ENCODE measurements at places on chromosomes 1 and 21.

GRCh38 chr1:185491604-185492003 is 174.6 kb upstream of the IVNS1ABP start:
- DNase-seq, result no peak

GRCh38 chr1:83508485-83509151 is 490.3 kb downstream of the TTLL7 start:
- DNase-seq, result peak; percentile 75

DNA sequence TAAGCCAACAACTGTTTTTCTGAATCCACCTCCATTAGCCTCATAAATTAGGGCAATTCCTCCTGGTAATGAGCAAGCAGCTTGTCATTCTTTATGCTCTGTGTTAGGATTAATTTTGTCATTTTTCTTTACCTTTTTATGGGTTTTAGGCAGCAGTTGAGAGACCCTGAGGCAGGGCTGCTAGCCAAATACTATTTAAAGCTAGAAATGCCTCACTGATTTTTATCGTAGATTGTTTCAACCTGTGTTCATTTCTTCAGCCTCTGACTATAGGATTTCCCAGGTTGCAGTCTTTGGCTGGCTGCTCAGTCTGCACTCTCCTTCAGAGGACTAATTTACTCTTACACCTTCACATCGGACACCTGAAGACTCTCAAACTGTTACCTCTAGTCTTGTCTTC is 61.9 kb upstream of the RABGAP1L start:
- no peak for DNase-seq

DNA sequence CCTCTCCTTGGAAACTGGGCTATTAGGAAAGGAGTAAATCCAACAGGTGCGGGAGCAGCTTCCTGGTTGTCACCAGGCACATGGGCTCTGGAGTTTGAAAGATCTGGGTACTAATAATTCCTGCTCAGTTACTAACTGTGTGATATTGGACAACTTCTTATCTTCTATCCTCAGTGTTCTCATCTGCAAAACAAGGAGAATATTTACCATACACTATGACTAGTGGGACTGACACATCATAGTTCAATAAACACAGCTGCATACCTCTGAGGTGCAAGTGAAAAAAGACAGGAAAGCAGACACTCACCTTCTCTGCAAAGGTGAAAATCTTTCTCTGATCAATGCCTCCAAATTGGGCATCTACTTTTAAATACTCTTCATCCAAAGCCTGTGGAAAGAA is 19.7 kb downstream of the YARS1 start:
- DNase-seq, result no peak

DNA sequence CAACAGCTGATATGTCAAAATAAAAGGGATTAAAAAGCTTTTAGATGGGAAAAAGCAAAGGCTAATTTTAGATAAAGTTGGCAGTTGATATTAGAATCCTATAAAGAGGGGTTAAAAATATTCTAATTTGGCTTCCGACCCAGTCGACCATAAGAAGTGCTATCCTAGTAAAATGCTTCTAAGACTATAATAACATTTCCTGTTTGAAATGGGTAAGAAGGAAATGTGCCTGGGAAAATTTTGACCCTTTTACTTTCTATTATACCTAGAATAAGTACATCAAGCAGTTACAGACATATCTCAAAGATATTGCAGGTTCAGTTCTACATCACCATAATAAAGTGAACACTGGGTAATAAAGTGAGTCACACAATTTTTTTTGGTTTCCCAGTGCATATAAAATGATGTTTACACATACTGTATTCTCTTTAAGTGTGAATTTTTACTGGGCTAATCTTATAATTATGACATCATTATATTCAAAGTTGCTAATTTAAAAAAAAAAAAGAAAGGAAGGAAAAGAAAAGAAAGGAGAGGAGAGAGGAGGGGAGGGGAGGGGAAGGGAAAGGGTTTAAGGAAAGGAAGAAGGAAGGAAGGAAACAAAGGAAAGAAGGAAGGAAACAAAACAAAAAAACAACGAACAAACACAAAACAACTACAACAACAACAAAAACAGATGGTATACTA is 308.2 kb upstream of the NR5A2 start:
- no peak for DNase-seq

DNA sequence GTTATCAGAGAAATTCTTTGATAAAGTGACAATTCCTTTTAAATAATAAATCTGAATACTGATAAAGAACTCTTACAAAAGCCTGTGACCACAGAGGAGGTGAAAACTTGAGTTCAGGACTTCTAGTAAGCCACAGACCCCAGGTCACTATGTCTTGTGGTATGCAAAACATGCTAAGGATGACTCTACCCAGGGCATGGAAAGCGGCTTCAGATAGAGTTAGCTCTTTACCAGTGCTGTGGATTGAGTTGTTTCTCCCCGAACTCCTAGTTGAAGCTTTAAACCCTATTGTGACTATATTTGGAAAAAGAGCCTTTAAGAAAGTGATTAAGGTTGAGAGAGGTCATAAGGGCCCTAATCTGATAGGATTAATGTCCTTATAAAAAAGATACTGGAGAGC is 42.3 kb downstream of the HLX start:
- no peak for DNase-seq

DNA sequence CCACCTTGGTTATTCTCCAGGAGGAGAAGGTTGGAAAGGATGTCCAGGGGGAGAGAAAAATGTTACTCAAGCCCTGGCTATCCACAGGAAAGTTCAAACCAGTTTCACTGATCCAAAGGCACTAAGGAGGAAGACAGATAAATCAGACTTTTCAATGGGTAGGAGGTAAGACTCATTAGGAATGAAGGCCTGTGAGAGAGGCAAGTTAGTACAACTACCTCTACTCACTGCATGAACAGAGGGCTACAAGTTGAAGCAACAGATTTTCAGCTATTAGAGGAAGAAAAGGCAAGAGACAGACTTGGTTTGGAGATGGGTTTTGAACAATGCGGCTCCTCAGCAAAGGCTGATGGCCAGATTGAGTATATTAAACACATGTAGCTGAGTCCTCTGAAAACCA is 16.9 kb downstream of the CD160 start:
- no peak for DNase-seq

- DNase-seq, result no peak
Observed at GRCh38 chr1:102174259-102174863, 177.6 kb upstream of the OLFM3 start.

- DNase-seq, result no peak
Observed at GRCh38 chr1:18831656-18832055, 27.8 kb downstream of the TAS1R2 start.

DNA sequence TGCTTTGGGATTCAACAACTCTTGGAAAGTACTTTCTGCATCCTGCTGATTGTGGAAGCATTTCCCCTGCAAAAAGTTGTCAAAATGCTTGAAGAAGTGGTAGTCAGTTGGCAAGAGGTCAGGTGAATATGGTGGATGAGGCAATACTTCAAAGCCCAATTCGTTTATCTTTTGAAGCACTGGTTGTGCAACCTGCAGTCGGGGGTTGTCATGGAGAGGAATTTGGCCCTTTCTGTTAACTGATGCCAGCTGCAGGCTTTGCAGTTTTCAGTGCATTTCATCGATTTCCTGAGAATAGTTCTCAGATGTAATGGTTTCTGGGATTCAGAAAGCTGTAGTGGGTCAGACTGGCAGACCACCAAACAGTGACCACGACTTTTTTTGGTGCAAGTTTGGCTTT is 47.6 kb upstream of the GJA5 start:
- no peak for DNase-seq

DNA sequence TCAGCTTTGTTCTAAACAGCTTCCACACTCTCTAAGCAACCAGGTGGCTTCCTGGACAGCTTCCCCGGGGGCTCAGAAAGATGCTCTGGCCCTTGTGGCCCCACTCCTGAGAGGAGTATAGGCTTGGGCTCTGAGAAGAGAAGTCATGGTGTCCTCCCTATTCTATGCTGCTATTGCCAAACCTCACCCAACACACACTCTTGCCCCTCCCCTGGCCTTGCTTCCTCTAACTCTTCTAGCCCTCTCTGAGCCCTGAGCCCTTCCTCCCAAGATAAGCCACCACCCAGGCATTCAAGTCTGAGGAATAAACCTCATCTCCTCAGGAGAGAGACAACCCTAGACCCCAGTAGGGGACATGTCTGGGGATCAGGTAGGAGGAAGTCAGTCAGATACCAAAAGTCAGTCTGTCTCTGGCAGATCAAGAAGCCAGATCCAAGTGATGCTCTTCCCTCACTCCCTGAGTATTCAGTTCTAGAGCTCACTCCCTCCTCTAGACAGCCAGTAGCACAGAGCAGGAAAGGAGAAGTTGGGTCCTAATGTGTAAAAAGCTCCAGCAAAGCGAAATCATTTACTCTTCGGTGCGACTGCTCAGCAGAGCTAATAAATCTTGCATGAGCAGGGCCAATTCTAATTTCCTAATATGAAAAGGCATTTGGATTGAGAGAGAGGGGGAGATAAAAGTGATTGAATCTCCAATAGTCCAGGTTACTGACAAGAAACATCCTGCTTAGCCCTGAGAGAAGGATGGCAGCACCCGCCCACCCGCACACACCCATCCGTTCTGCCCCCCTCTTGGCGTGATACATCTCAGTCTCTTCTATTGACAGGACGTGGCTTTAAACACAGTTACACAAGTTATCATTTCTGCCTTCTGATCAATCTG is 50.5 kb downstream of the DMAP1 start:
- DNase-seq, result no peak

- no peak for DNase-seq
Observed at GRCh38 chr1:74858136-74858535, 125.2 kb downstream of the TYW3 start.

- no peak for DNase-seq
Observed at GRCh38 chr1:912740-913301, 10.9 kb upstream of the SAMD11 start.

DNA sequence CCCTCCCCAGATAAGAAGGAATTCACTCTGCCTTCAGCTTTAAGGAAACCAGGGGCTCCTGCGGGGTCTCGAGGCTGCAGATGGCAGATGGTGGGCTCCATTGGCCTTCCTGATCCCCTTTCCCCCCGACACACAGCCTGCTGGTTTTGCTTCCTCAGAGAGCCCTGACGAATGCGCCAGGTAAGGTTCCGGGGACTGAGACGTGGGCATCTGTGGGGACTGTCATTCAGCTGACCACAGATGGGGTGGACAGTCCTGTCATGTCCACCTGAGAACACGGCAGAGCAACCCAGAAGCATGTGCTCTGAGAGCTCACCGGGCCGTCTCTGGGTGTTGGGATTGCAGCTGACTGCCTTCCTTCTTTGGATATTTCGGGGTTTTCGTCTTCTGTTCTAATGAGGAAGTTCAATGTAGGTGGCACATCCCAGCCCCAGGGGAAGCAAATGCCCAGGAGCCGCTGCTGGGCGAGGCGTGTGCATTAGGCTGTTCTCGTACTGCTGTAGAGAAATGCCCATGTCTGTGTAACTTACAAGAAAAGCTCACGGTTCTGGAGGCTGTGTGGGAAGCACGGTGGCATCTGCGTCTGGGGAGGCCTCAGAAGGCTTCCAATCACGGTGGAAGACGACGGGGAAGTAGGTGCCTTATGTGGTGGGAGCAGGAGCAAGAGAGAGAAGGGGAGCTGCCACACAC is 22.6 kb upstream of the TTC34 start:
- DNase-seq, result no peak

- DNase-seq, result no peak
Observed at GRCh38 chr1:74399249-74399648, 113.2 kb downstream of the LRRC53 start.

GRCh38 chr1:172453153-172453545 is 9.3 kb upstream of the PIGC start:
- no peak for DNase-seq

DNA sequence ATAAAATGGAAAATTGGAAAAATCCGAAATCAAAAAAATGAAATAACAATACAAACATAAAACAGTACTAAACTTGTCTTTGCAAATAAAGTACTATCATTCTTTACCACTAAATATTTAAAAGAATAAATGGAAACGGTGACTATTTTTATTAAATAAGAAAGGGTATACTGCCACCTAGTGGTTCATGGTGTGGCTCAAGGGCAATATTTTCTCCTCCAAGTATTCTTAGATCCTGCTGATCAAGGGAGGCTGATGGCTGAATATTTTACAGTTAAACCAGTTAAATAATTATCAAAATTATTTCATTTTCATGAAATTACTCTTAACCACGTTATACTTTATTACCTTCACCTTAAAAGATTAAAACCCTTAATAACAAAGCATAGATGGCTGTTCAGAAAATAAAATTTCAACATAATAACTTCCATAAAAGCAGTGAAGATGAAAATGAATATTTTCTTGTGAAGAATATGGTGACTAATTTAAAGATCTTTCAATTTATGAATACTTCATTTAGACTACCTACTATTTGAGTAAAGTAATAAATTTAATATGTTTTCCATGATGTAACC is 1793.9 kb downstream of the NCAM2 start:
- peak; percentile 43 for DNase-seq

- DNase-seq, result no peak
Observed at GRCh38 chr21:44434936-44435635, 20.2 kb upstream of the LRRC3 start.

GRCh38 chr1:64965366-64966157 is 787 bp downstream of the JAK1 start:
- DNase-seq, result peak; percentile 91

GRCh38 chr1:111318523-111318922 is 27.9 kb downstream of the CHIA start:
- DNase-seq, result no peak

DNA sequence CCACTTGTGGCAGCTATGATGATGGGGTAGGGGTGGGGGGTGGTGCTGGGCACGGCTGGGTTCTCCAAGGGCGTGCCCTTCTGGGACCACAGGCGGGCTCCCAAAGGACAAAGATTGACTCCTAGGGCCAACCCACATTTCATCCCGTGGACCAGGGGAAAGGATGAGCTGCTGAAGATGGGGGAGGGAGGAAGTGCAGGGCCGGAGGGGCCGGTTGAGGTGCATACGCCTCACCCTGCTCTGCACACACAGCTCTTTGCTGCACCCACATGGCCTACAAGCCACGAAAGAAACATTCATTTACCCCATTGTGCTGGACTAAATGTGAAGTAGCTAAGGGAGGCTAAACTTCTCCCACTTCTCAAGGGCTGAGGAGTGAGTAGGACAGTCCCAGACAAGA is 34.2 kb upstream of the GNPAT start:
- DNase-seq, result no peak

DNA sequence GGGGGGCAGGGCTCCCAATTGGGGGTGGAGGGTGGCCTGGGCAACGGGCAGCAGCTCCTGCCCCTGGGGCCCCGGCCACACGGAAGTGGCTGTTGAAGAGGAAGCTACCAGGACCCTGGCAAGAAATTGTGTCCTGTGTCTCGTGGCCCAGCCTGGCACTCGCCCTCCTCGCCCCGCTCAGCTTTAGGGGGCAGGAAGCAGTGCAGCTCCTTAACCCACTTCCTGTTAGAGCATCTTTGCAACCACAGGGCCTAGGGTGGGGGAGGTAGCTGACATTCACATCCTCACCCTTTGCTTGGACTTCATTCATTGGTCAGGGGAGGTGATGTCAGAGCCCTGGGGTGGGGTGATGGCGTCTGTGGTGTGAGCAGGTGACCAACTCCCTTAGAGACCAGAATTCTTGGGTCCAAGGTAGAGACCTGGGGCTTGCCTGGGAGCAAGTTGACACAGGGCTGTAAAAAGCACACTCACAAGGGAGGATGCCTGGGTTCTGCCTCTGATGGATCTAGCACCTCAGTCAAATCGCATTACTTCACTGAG is at the start of gene ARHGAP30:
Gene ARHGAP30 (minus strand): TSS at position 161 of the 540 bp plus-strand sequence. CDS start 267 bp downstream, outside the sequence.
- no peak for DNase-seq
